ENCODE measurements at places on chromosomes 4 and X.
A peak's percentile ranks its signal among the peaks of the same experiment; 100 is the strongest.

GRCh38 chrX:134685668-134686067, 27.4 kb upstream of the PLAC1 start:
- no peaks in the 10 kb centered on the region for H3K4me1 ChIP-seq
- no peak overlapping the region for H3K4me3 ChIP-seq
- H3K27ac ChIP-seq: no peak overlapping the region
- H3K36me3 ChIP-seq: no peaks in the 10 kb centered on the region
- peaks cover 3% of the 10 kb centered on the region for H3K27me3 ChIP-seq

DNA sequence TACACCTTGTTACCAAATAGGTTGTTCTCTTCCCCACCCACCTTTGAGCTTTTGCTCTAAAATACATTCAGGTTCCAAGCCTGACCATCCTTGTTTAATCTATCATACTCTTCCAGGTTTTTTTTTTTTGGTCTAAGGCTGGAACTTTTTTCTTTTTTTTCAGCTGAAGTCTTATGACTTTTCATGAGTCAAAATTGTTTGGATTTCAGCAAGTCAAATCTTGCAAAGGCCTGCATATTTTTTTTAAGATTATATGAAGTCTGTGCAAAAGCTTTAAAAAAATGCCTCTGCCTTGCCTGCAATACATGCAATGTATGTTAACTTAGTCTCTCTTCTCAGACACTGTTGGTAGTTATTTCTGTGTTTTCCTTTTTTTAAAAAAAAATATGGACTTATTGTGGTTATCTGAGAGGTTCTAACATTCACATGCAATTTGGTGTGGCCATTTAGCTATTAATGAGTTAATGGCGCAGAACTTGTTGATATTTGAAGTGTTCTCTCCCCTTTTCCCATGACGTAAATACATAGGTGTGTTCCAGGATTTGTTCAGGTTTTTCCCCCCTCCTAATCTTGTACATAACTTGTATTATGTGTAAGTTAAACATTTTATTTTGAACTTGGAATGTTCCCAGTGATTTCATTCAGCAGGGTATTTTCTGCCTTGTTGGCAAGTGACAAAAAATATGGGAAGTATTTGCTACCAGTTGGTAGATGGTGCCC, 58.7 kb downstream of the CCKAR start:
- H3K27me3 ChIP-seq: no peaks in the 10 kb centered on the region
- H3K4me3 ChIP-seq: no peak overlapping the region
- no peak overlapping the region for H3K27ac ChIP-seq
- no peak for DNase-seq
- peaks cover 25% of the 10 kb centered on the region for H3K36me3 ChIP-seq
- H3K4me1 ChIP-seq: no peaks in the 10 kb centered on the region

DNA sequence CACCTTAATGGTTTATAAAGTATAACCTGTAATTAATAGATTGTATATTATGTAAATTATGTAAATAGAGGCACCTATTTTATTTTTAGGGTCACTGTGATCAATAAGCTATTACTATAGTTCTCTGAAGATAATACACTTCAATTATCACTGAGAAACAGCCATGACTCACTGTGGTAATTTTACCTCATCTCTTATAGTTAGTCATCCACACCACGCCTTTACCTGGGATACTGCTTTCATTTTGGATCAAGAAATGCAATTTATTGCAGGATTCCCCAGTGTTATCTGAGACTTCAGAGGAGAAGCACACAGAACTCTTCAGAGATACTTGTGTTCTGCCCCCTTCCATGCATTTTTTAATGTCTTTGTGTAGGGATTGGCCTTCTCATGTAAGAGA, 348.1 kb upstream of the ATOH1 start:
- no peaks in the 10 kb centered on the region for H3K4me1 ChIP-seq
- no peak overlapping the region for H3K27ac ChIP-seq
- no peak overlapping the region for H3K4me3 ChIP-seq
- no peaks in the 10 kb centered on the region for H3K27me3 ChIP-seq
- no peaks in the 10 kb centered on the region for H3K36me3 ChIP-seq

- H3K27me3 ChIP-seq: no peaks in the 10 kb centered on the region
- no peak overlapping the region for H3K4me3 ChIP-seq
- no peaks in the 10 kb centered on the region for H3K36me3 ChIP-seq
Observed at GRCh38 chrX:134526399-134526798, 66.4 kb downstream of the HPRT1 start.

GRCh38 chr4:170736710-170737109, 647.0 kb upstream of the AADAT start:
- no peaks in the 10 kb centered on the region for H3K4me1 ChIP-seq
- no peak overlapping the region for H3K27ac ChIP-seq
- no peaks in the 10 kb centered on the region for H3K36me3 ChIP-seq
- no peak for DNase-seq
- H3K27me3 ChIP-seq: no peaks in the 10 kb centered on the region

- H3K27me3 ChIP-seq: no peaks in the 10 kb centered on the region
- H3K36me3 ChIP-seq: peaks cover 20% of the 10 kb centered on the region
Observed at GRCh38 chrX:72465889-72466288, 106.8 kb downstream of the HDAC8 start.

DNA sequence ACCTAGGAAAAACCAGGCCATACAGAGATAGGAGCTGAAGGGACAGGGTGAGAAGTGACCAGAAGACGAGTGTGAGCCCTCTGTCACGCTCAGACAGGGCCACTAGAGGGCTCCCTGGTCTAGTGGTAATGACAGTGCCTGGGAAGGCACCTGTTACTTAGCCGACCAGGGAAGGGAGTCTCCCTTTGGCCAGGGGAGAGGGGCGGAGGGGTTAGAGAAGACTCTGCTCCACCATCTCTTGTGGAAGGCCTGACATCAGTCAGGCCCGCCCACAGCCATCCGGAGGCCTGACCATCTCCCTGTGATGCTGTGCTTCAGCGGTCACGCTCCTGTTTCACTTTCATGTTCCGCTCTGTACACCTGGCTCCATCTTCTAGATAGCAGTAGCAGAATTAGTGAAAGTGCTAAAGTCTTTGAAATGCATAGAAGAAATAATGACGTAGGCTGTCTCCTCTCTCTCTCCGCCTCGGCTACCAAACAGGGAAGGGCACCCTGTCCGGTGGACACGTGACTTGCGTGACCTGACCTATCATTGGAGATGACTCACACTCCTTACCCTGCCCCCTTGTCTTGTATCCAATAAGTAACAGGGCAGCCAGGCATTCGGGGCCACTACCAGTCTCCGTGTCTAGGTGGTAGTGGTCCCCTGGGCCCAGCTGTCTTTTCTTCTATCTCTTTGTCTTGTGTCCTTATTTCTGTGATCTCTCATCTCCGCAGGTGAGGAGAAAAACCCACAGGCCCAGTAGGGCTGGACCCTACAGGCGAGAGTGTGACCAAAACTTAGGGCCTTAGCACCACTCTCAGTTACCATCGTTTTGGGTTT, 26.7 kb downstream of the HTT-AS start:
- H3K27ac ChIP-seq: peak overlapping the region; percentile 95
- no peaks in the 10 kb centered on the region for H3K27me3 ChIP-seq
- H3K36me3 ChIP-seq: peaks cover 7% of the 10 kb centered on the region

DNA sequence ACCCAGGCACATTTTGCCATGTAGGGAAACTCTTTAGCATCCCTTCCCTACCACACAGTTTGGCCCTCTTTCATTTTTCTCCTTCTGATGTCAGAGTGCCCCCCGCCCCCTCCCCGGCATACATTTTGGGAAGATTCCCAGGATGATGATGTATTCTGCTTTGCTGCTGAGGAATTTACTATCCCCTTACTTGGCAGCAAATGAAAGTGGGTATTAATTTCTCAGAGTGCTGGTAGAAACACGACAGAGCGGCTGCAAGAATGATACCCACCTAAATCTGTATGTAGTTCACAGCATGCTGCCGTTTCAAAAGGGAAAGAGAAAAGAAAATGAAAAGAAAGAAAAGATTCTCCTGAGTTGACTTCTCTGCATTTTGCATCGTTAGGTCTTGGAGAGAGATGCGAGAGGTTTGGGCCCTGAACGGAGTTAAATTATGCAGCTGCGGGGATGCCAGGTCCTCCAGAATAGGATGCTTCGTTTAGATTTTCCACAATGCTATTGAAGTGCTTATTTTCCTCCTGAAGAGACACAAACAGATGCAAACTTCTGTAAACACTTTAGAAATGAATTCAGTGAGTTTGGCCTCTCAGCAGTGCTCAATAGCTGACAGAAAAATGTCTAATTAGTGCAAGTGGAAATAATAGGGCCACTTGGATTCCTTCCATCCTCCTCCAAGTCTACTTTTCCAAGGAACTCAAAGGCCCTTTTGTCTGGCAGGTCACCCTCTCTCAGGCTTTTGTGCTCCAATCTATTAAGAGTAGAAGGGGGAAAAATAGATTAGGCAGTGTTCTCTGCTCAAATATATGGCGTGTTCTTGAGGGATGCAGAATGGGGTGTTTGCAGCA, 106.2 kb downstream of the ALPK1 start:
- no peak for DNase-seq
- H3K4me3 ChIP-seq: no peak overlapping the region
- H3K27ac ChIP-seq: no peak overlapping the region
- no peaks in the 10 kb centered on the region for H3K4me1 ChIP-seq
- peaks cover 25% of the 10 kb centered on the region for H3K36me3 ChIP-seq
- no peaks in the 10 kb centered on the region for H3K27me3 ChIP-seq

DNA sequence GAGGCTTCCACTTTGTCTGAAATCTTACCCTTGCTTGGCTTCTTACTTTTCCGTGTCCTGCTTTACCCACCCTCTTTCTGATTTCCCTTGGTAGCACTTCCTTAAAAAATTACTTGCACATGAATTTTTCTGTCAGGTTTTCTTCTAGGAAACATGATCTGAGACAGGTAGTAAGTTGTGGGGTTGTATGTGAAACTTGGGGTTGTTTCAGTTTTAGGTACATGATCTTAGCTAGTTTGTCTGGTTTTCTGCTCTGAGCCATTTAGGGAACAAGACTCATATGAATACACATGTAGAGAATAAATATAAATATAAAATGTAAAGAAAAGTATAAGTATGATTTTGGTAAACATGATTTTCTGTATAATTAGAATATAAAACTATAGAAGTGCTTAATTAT, 17.4 kb upstream of the ARMCX2 start:
- H3K27me3 ChIP-seq: peaks cover 6% of the 10 kb centered on the region
- no peak for DNase-seq
- no peak overlapping the region for H3K27ac ChIP-seq
- peaks cover 2% of the 10 kb centered on the region for H3K36me3 ChIP-seq

DNA sequence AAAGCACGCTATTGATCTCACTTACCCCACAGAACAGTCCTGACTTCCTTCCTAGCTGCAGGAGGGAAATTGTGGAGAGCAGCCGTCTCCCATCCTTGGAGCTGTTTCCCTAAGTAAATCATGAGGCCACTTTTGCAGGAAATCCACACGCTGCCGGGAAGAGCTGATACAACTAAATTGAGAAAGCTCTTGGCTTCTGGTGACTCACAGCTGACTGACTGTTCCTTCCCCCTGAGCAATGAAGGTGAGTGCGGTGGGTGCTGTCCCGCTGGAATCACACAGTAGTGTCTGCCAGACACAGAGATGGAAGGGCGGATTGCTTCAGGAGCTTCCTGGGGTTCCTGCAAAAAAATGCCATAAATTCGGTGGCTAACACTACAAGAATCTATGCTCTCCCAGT, 268.9 kb downstream of the ASMT start:
- no peak overlapping the region for H3K27ac ChIP-seq
- no peak overlapping the region for H3K4me3 ChIP-seq
- peaks cover 3% of the 10 kb centered on the region for H3K36me3 ChIP-seq
- peaks cover 5% of the 10 kb centered on the region for H3K27me3 ChIP-seq
- DNase-seq: no peak
- H3K4me1 ChIP-seq: no peaks in the 10 kb centered on the region

DNA sequence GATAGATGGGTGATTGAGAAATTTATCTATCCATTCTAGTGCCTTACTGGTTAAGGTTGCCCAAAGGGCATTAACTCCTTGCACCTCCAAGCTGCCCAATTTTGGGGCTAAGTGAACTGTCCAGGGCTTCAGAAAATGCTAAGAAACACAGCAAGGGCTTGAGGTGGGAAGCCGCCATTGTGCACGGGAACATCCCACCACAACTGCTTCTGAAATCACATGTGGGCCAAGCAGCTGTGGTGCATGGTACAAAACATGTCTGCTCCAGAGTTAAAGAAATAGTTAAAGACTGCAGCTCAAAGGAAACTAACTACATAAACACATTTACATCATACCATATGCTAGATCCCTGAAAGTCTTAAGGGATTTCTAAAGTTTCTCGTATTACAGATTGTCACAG, 144.3 kb upstream of the NDST3 start:
- no peaks in the 10 kb centered on the region for H3K36me3 ChIP-seq
- no peaks in the 10 kb centered on the region for H3K27me3 ChIP-seq
- H3K4me3 ChIP-seq: no peak overlapping the region
- DNase-seq: no peak

- no peaks in the 10 kb centered on the region for H3K27me3 ChIP-seq
- no peaks in the 10 kb centered on the region for H3K36me3 ChIP-seq
- peaks cover 2% of the 10 kb centered on the region for H3K4me1 ChIP-seq
Observed at GRCh38 chr4:14264437-14264836, 636.9 kb upstream of the BOD1L1 start.

- no peaks in the 10 kb centered on the region for H3K4me1 ChIP-seq
- H3K4me3 ChIP-seq: no peak overlapping the region
- peaks cover 30% of the 10 kb centered on the region for H3K27me3 ChIP-seq
Observed at GRCh38 chrX:152892999-152893891, 4.6 kb upstream of the ZNF185 start.

DNA sequence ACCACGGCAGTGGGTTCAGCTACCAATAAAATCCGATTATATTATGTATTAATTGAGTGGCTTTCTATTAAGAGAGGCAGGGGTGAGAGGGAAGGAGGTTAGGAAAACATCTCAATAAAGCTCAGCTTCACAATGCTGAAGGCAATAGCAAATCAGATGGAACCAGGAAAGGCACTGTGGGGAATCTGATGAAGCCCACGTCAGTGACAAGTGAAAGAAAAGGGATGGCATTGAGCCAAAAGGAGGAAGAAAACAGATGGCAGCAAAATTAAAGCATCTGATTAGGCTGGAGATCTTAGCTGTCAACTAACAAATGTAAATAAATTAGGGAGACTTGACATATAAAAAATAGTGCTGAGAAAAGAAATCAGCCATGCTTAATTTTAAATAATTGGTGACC, 180.9 kb downstream of the RASL11B start:
- H3K36me3 ChIP-seq: peaks cover 5% of the 10 kb centered on the region
- no peak overlapping the region for H3K27ac ChIP-seq
- H3K27me3 ChIP-seq: no peaks in the 10 kb centered on the region
- DNase-seq: no peak
- H3K4me1 ChIP-seq: no peaks in the 10 kb centered on the region

DNA sequence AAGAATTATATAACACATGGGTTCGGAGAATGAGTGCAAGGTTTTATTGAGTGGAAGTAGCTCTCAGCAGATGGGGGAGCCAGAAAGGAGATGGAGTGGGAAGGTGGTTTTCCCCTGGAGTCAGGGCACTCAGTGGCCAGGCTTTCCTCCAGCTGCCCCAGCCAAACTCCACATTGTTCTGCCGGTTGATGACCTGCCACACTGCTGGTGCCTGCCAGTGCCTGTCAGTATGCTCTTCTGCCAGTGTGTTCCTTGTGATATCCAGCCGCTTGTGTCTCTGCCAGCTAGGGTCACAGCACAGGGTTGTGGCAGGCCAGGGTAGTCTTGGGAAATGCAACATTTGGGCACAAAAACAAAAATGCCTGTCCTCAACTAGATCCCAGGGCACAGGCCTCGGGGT, 604.8 kb upstream of the TECRL start:
- no peaks in the 10 kb centered on the region for H3K4me1 ChIP-seq
- no peaks in the 10 kb centered on the region for H3K27me3 ChIP-seq
- DNase-seq: no peak
- H3K36me3 ChIP-seq: no peaks in the 10 kb centered on the region
- H3K27ac ChIP-seq: no peak overlapping the region

- H3K36me3 ChIP-seq: peaks cover 11% of the 10 kb centered on the region
- no peak overlapping the region for H3K27ac ChIP-seq
- H3K4me1 ChIP-seq: peaks cover 10% of the 10 kb centered on the region
- no peak for DNase-seq
Observed at GRCh38 chr4:53013873-53014775, 152.0 kb downstream of the RASL11B start.

All from memory B cell (primary cell).